ENCODE measurements at places on chromosomes 12 and 14.

DNA sequence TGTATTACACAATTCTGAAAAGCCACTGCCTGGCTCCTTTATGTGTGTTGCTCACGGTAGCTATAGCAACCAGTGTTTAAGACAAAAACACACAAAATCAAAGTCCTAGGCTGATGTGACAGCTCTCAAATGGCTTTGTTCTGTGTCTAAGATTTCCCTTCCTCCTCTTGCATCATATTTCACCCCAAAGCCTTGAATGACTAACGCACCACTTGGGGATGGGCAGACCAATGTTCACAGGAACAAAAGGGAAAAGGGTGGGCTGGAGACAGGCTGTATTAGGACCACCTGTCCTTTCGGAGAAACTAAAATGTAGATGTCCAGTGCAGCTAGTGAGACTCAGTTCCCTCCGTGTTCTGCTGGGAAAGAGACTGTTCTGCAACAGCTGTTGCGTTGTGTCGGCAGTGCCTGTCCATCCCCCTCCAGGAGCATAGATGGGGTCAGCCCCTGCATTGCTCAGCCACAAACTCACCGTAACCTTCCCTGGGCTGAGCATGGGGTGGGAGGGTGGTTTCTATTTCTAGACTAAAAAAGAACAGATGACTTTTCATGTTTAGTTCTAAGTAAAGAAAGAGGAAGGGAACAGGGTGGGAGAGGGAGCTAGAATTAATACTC lies 26.8 kb upstream of the DAAM1 start:
- no peak for DNase-seq

- no peak for DNase-seq
Measured at GRCh38 chr12:1375323-1375722, 219.1 kb downstream of the FBXL14 start.

GRCh38 chr12:30813525-30814294 lies 59.0 kb upstream of the CAPRIN2 start:
- no peak for DNase-seq

DNA sequence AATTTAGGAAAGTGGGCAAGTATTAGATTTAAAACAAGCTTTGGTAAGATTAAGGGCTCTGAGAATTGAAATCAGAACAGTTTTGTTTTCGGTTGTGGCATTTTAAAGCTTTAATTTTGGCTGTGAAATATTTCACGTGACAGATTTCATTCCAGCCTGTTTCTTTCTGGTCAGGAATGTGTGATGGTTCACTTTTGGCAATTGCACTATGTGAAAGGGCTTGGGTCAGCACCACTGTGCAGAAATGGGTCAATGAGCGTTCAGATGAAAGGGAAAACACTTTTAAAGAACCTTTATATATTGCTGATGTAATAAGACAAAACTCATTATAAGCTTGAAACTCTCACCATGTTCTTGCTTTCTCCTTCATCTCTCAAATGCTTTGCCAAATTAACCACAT lies 17.1 kb downstream of the NUBPL start:
- DNase-seq, result no peak

DNA sequence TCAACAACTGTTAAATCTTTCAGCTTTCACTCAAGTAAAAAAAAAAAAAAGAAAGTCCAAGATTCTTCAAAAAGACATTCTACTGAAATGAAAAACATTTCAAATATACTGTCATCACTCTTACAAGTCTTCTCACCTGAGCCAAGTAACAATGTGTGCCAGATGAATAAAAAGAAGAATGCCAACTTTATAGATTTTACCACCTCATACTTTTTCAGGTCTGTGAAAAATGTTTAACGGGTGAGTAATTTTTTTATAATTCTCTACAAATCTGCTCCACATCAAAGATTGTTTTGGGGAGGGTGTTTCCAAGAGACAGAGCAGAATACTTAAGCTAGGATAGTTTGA lies 181.0 kb upstream of the BMP4 start:
- no peak for DNase-seq

GRCh38 chr14:103206023-103206481 lies 82.8 kb downstream of the TNFAIP2 start:
- DNase-seq, result no peak

GRCh38 chr12:6607751-6608591 lies 792 bp upstream of the CHD4 start:
- DNase-seq, result no peak

Data from mesenteric fat pad (tissue), 1 donor.